NCI-H82 (cell line): ENCODE measurements at places on chromosomes 1 and 21.

GRCh38 chr1:183655562-183656075 is 2.5 kb upstream of the APOBEC4 start:
- DNase-seq: peak; percentile 94

GRCh38 chr21:39238275-39238674 is 55.0 kb upstream of the PSMG1 start:
- no peak for DNase-seq

DNA sequence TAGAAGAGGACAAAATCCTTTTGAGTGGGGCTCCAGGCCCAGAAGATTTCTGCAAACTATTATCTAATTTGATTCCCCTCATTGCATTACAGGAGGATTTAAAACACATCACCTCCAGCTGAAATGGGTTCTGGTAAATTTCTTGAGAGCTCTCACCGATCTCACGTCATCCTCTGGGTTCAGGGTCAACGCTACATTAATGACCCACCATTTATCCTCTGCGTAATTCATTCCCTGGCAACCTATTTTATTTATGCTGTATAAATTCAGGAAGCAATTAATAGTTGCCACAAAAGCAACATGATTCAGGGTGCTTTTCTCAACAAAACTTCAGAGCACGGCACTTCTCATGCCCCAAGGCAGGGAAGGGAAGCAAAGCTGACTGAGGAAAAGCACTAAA is 38.9 kb downstream of the LMX1A start:
- DNase-seq: peak; percentile 15

- DNase-seq: no peak
These were observed 49.9 kb downstream of the LHX9 start for GRCh38 chr1:197967066-197967465.

- peak; percentile 83 for DNase-seq
These were observed 11.3 kb downstream of the NCSTN start for GRCh38 chr1:160354388-160354985.

DNA sequence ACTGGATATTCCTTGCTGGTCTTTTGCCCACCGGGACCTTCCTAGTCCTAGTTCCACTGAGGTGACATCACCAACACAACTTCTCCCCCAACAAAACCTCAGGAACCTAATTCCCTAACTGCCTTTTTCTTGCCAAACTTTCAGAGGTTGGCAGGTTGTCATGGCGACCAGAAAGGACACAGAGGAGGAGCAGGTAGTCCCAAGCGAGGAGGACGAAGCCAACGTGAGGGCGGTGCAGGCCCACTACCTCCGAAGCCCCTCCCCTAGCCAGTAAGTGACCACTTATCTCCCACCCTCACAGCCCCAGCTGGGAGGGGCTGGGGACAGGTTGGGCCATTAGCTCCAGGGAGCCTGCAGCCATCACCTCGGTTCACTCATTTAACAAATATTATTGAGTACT is 815 bp downstream of the STYXL2 start:
- DNase-seq: no peak

DNA sequence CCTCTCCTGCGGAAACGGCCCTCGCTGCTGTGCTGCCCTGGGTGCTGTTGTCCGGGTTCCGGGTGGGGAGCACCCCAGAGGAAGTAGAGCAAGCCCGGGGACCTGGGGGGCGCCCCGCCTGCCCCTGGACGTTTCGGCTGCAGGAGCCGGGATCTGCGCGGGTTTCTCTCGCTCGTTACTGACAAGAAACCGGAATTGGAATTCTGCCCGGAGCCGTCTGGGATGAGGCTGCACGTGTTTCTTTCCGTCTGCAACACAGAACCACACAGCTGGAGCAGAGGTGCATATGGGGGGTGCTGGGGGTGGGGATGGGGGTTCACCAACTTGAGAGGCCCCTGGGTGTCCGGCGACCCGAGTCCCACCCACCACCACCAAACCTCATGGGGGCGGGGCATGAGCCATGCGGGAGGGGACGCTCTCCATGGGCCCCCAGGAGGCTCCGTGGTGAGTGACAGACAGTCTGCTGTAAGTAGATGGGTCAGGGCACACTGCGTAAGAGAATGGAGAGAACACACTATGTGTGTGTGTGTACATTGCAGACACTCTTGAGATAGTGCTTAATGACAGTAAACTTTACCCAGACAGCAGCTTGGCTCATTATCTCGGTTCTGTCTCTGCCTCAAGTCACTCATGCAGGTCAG is 261.4 kb upstream of the C1orf174 start:
- DNase-seq: peak; percentile 18

DNA sequence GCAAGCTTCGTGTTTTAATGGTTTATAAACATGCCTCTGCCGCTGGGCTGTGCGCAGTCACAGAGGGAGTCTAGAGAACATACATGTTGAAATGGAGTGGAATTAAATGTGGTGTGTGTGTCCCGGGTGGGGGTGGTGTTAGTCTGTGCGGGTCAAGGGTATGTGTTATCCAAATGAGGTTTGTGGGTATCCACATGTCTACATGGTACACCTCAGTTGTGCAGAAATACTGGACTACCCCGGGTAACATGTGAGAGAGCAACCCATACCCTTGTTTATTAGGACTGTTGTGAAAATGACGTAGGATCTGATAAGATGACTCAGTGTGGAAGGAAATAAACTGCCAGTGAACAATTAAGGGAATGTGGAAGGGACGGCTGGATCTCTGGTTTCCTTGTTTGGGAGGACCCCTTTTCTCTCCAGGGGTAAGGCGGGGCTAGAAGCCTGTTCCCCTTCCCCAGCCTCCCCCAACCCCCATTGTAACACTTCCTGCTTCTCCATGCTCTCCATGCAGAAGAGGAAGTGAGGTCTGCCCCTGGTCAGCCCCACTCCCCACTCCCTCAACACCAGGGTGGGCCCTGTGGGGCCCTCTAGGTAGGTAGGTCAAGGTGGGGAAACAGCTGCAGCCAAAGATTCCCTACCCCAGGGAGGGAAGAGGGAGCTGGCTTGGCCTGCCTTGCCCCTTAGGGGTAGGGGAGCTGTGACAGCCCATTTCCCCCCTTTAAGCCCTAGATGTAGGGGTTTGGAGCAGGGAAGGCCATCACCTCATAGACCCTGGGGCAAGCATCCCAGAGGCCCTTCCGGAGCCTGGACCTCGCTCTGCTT is 690 bp downstream of the EPS8L3 start:
- no peak for DNase-seq

- DNase-seq: no peak
These were observed 169.7 kb downstream of the PBX1 start for GRCh38 chr1:164728719-164729118.

DNA sequence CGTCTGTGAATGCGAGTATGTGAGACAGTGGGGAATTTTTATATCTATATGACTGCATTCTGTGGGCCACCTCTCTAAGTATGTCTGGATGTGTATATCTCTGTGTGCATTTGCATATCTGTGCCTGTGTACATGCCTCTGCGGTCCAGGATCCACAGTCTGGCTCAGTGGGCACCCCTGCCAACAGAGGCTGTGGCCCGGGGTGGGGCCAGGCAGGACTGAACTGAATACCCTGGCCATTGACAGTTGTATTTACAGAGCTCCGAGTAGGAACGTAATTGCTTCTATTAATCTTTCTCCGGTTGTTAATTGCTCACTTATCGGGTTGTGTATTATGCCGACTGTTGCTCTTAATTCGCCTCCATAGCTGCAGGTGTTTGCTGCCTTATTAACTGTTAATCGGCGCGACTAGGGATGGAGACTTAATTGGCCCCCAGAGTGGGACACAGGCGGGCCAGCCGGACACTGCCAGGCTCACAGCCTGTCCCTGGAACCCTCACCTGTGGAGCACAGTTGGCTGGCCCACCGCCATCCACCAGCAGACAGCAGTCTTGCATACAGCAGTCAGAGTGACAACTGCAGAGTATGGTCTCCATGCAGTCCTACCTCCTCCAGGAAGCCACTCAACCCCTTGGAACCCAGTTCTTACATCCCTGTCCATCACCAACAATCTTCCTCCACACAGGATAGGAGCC is 22.4 kb upstream of the ADGRB2 start:
- no peak for DNase-seq
